ENCODE measurements at places on chromosomes 12 and 14. TPM values are rescaled to one million over a fixed set of nuclear protein-coding genes. Genes with fewer than 3 reads are reported as not detected.
A peak's percentile ranks its signal among the peaks of the same experiment; 100 is the strongest.

Gene POLE
- total RNA-seq, result 23.4 TPM

Gene MORN3
- 0.25 TPM for total RNA-seq

Gene GALNT9
- not detected for total RNA-seq

Gene SRRM4
- not detected for total RNA-seq

Gene NEUROD4
- total RNA-seq, result not detected

Gene STAB2
- not detected for total RNA-seq

DNA sequence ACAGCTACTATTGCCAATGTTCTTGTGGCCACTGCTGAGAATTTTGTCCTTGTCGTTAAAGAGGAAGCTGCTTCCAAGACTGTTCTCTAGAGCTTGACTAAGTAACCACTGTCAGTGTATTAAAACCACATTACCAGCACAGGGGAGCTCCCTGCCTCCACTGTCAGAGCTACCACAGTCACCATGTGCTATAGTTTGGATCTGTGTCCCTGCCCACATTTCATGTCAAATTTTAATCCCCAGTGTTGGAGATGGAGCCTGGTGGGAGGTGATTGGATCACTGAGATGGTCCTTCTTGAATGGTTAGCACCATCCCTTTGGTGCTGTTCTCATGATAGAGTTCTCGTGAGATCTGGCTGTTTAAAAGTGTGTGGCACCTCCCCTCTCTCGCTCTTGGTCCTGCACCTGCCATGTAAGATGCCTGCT, 23.2 kb upstream of the RAP1B start:
- H3K27me3 ChIP-seq, result peaks cover 2% of the 10 kb centered on the region
- peaks cover 7% of the 10 kb centered on the region for H3K36me3 ChIP-seq
- H3K27ac ChIP-seq, result no peak overlapping the region
- H3K4me1 ChIP-seq, result peaks cover 14% of the 10 kb centered on the region

DNA sequence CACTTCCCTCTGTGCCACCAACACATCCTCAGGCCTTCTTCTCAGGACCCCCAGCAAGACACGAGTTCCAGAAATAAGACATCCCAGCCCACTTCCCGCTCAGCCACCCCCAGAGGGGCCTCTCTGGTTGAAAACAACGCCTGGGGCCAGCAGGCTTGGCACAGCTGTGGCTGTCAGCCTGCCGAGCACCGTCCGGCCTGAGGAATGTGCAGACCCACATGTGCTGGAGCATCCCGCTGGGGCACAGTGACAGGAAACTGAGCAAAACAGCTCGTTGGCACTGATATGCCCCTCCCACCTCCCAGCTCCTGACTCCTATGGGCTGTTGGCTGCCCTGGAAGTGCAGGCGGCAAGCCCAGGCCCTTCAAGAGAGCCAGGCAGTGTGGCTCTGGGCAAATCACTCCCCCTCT, 1.4 kb downstream of the SYNE3 start:
- peak overlapping the region; percentile 64 for H3K27ac ChIP-seq
- H3K36me3 ChIP-seq, result peaks cover 3% of the 10 kb centered on the region
- peaks cover 79% of the 10 kb centered on the region for H3K4me1 ChIP-seq
- no peaks in the 10 kb centered on the region for H3K27me3 ChIP-seq

DNA sequence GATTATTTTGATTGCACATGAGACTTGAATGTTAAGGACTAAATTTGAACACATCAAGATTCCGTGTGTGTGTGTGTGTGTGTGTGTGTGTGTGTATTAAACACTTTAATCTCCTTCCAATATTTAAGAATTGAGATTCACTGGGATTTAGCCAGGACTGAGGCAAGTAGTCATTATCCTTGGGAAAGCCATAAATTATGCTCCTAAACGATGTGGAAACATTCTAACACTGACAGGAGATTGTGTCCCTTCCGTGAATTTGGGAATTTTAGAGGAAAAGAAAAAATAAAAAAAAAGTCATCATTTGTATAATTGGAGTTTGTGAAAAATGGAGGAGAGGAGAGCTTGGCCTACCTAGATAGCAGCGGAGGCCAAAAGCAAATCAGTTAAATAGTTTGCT, 212.9 kb downstream of the DUSP6 start:
- H3K4me1 ChIP-seq, result peaks cover 60% of the 10 kb centered on the region
- DNase-seq, result no peak
- no peaks in the 10 kb centered on the region for H3K27me3 ChIP-seq
- no peak overlapping the region for H3K27ac ChIP-seq

GRCh38 chr14:102629011-102629444, 36.6 kb downstream of the RCOR1 start:
- peak overlapping the region; percentile 0 for H3K27ac ChIP-seq
- no peak for DNase-seq
- H3K27me3 ChIP-seq, result no peaks in the 10 kb centered on the region
- peaks cover 43% of the 10 kb centered on the region for H3K4me1 ChIP-seq
- no peak overlapping the region for H3K4me3 ChIP-seq

- DNase-seq, result no peak
- H3K27ac ChIP-seq, result no peak overlapping the region
- no peak overlapping the region for H3K4me3 ChIP-seq
- H3K4me1 ChIP-seq, result peaks cover 9% of the 10 kb centered on the region
Measured at GRCh38 chr14:105304565-105304964, 3.8 kb upstream of the BRF1 start.

- no peaks in the 10 kb centered on the region for H3K27me3 ChIP-seq
- no peak overlapping the region for H3K4me3 ChIP-seq
- no peak for DNase-seq
- peaks cover 20% of the 10 kb centered on the region for H3K4me1 ChIP-seq
- no peak overlapping the region for H3K27ac ChIP-seq
- H3K36me3 ChIP-seq, result no peaks in the 10 kb centered on the region
Measured at GRCh38 chr14:91255026-91255695, 10.7 kb upstream of the GPR68 start.

GRCh38 chr12:120472521-120472920, 3.0 kb upstream of the SRSF9 start:
- no peak overlapping the region for H3K27ac ChIP-seq
- no peak overlapping the region for H3K4me3 ChIP-seq
- DNase-seq, result no peak
- peaks cover 10% of the 10 kb centered on the region for H3K36me3 ChIP-seq

GRCh38 chr14:30874999-30875787, 834 bp downstream of the COCH start:
- peaks cover 27% of the 10 kb centered on the region for H3K27me3 ChIP-seq
- H3K27ac ChIP-seq, result no peak overlapping the region
- DNase-seq, result no peak
- no peaks in the 10 kb centered on the region for H3K36me3 ChIP-seq
- H3K4me1 ChIP-seq, result no peaks in the 10 kb centered on the region

- peaks cover 7% of the 10 kb centered on the region for H3K27me3 ChIP-seq
- no peaks in the 10 kb centered on the region for H3K36me3 ChIP-seq
- H3K4me1 ChIP-seq, result no peaks in the 10 kb centered on the region
Measured at GRCh38 chr12:55039395-55040354, 19.9 kb downstream of the NEUROD4 start.

GRCh38 chr12:9708853-9709252, 24.0 kb downstream of the CLECL1 start:
- H3K27me3 ChIP-seq, result peaks cover 7% of the 10 kb centered on the region
- no peak overlapping the region for H3K27ac ChIP-seq
- DNase-seq, result no peak
- H3K4me3 ChIP-seq, result no peak overlapping the region
- no peaks in the 10 kb centered on the region for H3K36me3 ChIP-seq

- H3K36me3 ChIP-seq, result no peaks in the 10 kb centered on the region
Measured at GRCh38 chr12:112386726-112387125, 4.5 kb upstream of the HECTD4 start.

- peaks cover 7% of the 10 kb centered on the region for H3K36me3 ChIP-seq
- no peak overlapping the region for H3K4me3 ChIP-seq
- H3K4me1 ChIP-seq, result no peaks in the 10 kb centered on the region
- no peak overlapping the region for H3K27ac ChIP-seq
- no peaks in the 10 kb centered on the region for H3K27me3 ChIP-seq
Measured at GRCh38 chr12:112950701-112951100, 12.4 kb downstream of the OAS3 start.

DNA sequence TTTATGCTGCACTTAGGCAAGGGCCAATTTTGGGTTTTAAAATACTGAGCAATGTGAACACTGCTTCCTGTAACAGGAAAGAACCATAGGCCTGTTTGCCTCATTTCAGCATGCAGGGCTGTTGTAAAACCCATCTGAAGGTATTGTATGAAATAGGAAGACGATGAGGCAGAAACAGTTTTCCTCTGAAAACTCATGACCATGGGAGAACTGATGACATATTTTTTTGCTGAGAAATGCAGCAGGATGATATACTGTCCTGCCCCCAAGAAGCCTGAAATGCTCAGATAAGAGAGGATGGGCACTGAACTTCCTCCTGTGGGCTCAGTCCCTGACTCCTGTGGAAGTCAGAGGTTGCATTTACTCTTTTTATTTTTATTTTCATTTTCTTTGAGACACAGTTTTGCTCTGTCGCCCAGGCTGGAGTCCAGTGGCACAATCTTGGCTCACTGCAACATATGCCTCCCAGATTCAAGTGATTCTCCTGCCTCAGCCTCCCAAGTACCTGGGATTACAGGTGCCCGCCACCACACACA, 17.4 kb downstream of the PYGL start:
- DNase-seq, result no peak
- no peak overlapping the region for H3K27ac ChIP-seq
- peaks cover 36% of the 10 kb centered on the region for H3K36me3 ChIP-seq
- no peaks in the 10 kb centered on the region for H3K27me3 ChIP-seq

DNA sequence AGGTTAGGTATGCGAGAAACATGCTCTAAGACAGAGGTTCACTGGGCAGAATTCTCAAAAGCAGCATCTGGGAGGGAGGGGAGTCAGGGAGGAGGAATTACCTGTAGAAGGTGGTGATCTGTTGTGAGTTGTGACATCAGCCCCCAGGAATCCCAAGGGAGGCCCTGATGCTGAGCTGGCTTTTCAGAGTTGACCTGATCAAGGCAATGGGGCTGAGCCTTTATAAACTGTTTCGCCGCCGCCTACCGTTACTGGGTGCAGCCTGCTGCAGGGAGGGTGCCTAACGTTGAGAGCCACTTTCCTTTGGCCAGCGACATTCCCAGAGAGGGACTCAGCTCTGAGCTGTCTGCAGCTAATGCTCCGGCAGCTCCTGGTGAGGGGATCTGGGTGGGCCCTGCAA, 257.9 kb upstream of the TMEM132C start:
- H3K27ac ChIP-seq, result no peak overlapping the region
- H3K4me3 ChIP-seq, result no peak overlapping the region
- DNase-seq, result no peak
- H3K36me3 ChIP-seq, result no peaks in the 10 kb centered on the region
- H3K4me1 ChIP-seq, result no peaks in the 10 kb centered on the region

DNA sequence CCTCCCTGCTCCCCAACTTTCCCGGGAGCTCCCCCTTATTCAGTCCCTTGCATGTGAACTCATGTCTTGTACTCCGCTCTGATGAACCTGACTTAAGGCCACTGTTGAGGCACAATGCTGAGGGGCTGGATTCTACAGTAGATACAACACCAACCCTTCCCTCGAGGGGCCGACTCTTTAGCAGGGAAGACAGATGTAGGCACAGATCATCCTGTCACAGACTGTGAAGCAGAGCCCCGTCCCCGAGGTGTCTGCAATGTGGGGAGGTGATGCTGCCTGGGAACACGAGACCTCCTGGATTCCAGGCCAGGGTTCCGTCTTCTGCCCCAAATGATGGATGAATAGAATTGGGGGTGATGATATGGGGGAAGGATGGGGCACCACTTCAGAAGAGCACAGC, 175.1 kb downstream of the CHST11 start:
- H3K4me3 ChIP-seq, result no peak overlapping the region
- H3K27ac ChIP-seq, result no peak overlapping the region
- H3K27me3 ChIP-seq, result peaks cover 20% of the 10 kb centered on the region
- no peak for DNase-seq

DNA sequence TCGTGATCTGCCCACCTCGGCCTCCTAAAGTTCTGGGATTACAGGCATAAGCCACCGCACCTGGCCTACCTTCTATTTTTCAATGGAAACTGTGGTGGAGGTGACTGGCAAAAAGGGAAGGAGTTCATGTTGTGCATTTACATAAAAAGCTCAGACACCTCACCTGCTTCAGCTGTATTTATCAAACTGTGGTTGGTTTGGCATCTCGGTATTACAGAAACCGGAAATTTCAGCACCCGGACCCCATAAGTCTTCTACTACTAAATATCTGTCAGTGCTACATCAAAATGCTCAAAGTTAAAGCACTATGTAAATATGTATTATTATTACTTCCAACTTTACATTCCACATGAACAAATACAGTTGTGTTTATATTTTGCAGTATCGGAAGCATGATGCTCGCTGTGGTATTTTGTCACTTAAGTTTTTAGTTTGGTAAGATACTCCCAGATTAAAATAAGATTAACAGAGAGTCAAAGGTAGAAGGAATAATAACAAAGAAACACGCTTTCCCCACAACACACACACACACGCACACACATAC, 95.4 kb downstream of the ITPR2 start:
- DNase-seq, result no peak
- no peaks in the 10 kb centered on the region for H3K27me3 ChIP-seq
- H3K27ac ChIP-seq, result no peak overlapping the region
- H3K36me3 ChIP-seq, result peaks cover 14% of the 10 kb centered on the region
- no peak overlapping the region for H3K4me3 ChIP-seq

DNA sequence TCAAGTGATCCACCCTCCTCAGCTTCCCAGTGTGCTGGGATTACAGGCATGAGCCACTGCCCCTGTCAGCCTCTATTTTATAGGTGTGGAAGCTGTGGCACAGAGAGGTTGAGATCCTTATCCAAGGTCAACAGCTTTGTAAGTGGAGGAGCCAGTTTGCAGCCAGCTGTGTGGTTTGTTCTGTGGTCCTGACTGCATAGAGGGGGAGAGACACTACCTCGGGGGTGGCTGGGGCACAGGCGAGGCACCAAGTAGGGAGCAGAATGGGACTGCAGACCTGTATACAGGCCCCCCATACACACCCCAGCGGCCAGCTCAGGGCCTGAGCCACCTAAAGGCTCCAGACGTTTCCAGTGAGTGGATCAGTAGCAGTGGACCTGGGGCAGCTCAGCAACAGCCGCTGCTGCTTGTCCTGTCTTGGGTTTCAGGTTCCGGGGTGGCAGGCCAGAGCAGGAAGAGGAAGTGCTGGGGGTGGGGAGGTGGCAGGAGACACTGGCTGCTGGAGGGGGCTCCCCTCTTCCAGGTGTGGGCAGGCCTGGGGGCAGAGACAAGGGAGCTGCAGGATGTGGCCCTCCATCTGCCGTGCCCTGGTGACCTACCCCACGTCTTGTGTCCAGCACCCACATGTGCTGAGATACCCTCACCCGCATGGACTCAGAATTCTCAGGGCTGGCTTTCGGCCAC, 11.0 kb downstream of the ORAI1 start:
- H3K4me1 ChIP-seq, result peaks cover 6% of the 10 kb centered on the region
- no peak for DNase-seq
- H3K27me3 ChIP-seq, result no peaks in the 10 kb centered on the region

DNA sequence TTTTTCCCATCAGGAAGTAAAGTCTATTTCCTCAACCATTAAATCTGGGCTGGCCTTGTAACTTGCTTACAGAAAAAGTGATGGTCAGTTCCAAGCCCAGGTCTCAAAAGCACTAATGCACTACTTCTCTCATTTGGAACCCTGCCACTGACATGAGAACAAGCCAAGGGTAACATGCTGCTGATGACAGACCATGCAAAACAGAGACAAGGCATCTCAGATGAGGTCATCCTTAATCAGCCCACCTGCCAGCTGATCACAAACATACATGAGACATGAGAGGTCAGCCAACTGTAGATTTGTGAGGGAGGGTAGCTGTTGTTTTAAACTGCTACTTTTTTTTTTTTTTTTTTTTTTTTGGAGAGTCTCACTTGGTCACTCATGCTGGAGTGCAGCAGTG, 16.2 kb downstream of the TWF1 start:
- DNase-seq, result no peak
- H3K27me3 ChIP-seq, result no peaks in the 10 kb centered on the region
- H3K36me3 ChIP-seq, result peaks cover 6% of the 10 kb centered on the region
- no peaks in the 10 kb centered on the region for H3K4me1 ChIP-seq

- H3K4me1 ChIP-seq, result no peaks in the 10 kb centered on the region
- no peak overlapping the region for H3K4me3 ChIP-seq
- no peaks in the 10 kb centered on the region for H3K36me3 ChIP-seq
- no peak for DNase-seq
- no peak overlapping the region for H3K27ac ChIP-seq
Measured at GRCh38 chr12:42627151-42627550, 37.6 kb upstream of the PRICKLE1 start.
